ENCODE measurements at places on chromosomes 1 and 21.

GRCh38 chr1:206478746-206479145 lies 8.5 kb downstream of the IKBKE start:
- ATAC-seq: no peak

- no peak for ATAC-seq
Measured at GRCh38 chr1:246178717-246179311, 328.3 kb downstream of the SMYD3 start.

- ATAC-seq: no peak
Measured at GRCh38 chr1:231155808-231156207, 6.0 kb upstream of the TRIM67 start.

GRCh38 chr1:73907051-73907450 lies 290.9 kb downstream of the LRRIQ3 start:
- ATAC-seq: no peak

DNA sequence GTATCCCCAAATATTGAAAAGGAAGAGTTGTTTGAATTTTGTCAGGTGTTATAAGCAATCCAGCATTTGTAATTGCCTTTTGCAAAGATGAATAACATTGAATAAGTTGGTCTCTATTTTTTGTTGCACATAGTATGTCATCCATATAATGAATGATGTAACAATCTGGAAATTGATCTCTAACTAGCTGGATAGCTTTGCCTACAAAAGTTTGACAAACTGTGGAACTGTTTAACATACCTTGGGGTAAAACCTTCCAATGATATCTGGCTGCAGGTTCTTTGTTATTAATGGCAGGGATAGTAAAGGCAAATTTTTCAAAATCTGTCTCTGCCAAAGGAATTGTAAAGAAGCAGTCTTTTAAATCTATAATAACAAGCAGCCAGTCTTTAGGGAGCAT lies 7.6 kb downstream of the DAP3 start:
- ATAC-seq: no peak

- ATAC-seq: no peak
Measured at GRCh38 chr1:208029381-208030287, 118.7 kb upstream of the CD34 start.

- no peak for ATAC-seq
Measured at GRCh38 chr1:14678011-14678638, 79.6 kb downstream of the KAZN start.

DNA sequence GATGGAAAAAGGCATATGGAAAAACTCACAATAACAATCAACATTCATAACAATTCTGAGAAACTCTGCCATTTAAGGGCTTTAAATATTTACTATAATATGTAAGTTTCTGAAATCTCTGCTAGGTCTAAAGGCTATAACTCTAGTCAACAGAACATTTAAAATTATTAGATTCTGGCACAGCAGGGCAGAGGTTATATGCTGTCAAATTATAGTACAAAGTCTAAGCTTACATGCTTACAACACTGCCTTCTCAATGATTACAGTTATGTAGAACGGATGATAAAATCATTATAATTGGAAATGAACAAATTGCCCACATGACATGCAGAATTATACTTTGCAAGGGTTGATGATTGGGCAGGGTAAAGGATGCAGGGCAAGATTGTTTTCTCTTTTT lies 97.7 kb downstream of the PIGK start:
- ATAC-seq: no peak

DNA sequence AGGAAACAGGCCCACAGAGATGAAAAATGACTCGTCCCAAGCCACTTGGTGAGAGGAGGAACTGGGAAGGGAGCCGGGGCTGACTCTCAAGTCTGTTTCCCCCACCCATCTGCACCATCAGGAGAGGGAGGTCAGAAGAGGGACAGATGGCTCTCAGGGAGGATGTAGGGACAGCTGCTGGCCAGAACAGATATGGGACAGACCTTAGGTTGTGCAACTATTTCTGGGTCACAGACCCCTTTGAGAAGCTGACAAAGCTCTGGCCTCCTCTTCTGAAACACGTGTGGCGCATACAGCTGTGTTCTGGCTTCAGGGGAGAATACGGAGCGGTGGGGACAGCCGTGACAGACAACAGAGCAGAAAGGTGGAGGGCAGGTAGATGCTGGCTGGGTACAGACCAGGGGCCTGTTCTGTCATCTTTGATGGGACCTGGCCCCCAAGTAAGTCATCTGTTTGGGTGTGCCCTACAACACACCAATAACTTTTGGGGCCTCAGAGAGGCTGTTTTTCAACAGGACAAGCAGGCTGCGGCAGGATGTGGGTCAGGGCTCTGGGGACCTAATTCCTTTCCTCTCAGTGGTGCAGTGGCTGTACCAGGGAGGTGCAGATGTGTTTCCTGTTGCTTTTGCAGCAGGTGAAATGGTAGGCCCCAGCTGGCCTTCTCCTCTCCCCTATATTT lies 7.3 kb downstream of the SH3BGRL3 start:
- peak; percentile 52 for ATAC-seq

DNA sequence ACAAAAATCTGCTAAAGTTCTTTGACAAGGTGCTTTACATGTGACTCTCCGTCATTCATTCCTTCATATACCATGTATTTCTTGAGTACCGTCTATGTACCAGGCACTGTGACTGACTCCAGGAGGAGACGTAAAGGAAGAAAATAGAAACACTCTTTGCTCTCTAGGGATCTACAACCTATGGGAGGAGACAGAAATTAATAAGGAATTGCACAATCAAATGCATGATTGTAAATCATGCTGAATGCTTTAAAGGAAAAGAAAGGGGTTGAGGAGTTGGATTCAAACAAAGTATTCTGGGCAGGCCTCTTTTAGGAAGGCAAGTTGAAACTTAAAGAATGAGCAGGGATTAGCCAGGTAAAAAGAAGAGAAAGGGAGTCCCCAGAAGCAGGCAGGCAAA lies 239.1 kb upstream of the FGGY start:
- ATAC-seq: no peak

- ATAC-seq: no peak
Measured at GRCh38 chr21:42336054-42336453, 14.7 kb downstream of the TFF2 start.

GRCh38 chr1:119964673-119965363 lies 68.5 kb upstream of the ADAM30 start:
- no peak for ATAC-seq

- no peak for ATAC-seq
Measured at GRCh38 chr1:36737038-36737555, 254.4 kb upstream of the CSF3R start.

DNA sequence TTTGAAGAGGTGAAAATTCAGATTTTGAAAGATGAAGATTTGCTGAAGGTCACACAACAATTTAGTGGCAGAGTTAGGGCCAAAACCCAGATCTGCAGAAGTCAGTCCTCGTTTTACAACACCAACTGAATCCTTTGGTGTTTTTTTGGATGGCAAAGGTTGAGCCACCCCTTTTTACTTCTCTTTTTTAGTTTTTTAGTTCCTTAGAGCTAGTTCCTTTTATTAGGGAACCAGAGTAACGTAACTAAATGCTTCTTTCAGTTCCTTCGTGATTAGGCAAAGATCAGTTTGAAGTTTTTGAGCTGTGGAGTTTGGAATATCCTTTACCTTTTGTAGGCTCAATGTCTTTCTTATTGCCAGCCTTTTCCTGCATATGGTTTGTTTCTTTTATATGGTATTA lies 67.9 kb upstream of the ARID1A start:
- ATAC-seq: no peak

All from activated T-helper 17 cell treated with anti-CD3 and anti-CD28 coated beads, Interleukin-2, amount 50 U/mL, for 72 hours (primary cell).